ENCODE measurements at places on chromosomes 13 and 19.

DNA sequence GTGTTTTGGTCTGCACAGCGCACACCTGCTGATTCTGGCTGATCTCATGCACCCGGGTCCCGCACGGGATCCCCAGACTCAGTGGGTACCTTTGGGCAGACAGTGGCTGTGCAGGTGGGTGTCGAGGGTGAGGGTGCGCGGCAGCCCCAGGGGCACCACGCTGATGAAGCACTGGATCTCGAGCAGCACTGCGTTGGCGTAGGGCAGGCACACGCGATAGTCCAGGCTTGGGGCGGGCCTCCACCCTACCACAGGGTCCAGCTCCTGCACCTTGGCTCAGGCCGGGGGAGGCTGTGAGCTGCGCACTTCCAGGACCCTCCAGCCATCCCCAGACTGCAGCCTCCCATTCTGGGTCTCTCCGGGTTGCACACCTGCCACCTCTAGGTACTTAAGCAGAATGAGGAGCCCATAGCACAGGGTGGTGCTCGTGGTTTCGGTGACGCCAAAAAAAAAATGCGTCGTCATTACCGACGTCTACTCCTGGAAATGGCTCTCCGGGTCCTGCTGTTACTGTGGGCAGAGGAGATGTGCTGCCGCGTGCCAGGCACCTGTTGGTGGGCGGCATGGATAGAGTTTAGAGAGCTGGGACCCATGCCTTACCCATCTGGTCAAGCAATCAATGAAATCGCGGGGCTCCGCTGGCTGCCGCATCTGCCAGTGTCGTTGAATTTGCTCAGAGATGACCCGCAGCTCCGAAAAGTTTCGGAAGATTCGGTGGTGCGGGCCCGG is 10.5 kb downstream of the EGLN2 start:
- no peak for DNase-seq

DNA sequence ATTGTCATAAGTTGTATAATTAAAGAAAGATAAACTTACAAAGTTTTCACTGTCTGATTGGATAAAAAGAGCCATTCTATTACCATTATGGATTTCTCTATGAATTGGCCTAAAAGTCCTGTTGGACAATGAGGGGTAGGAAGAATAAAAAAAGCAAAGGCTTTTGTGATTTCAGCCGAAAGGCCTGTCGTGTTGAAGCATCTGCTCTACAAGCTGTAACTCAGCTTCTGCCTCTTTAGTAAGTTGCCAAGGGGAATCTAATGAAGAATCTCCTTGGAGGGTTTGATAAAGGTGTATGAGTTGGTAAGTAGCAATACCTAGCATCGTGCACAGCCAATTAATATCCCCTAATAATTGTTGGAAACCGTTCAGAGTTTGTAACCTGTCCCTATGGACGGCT is 25.2 kb upstream of the ERVV-1 start:
- DNase-seq, result no peak

DNA sequence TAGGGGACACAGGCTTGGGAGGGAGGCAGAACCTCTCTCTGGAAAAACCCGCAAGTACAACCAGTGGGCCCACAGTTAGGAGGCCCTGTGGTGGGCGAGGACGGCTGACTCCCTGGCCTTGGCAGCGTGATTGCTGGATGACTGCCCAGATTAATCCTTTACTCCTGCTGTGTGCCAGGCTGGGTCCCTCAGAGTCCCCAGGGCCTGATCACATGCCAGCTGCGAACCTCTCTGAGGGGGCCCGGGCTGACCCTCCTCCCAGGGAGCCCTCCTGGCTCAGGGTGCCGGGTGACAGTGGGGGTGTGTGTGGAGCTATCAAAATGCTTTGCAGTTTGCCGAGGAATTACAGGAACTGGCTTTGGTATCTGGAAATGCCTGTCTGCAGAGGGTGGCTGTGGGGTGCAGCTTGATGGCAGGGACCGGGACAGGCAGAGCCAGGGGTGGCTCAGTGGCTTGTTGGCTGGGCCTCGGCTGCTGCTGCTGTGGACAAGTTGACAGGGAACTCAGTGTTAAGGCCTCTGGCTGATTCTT is 48.9 kb downstream of the DNM2 start:
- DNase-seq, result no peak

GRCh38 chr13:76975863-76976262 is 16.0 kb upstream of the CLN5 start:
- no peak for DNase-seq

- no peak for DNase-seq
Measured at GRCh38 chr13:21672796-21673538, 2.1 kb downstream of the FGF9 start.

DNA sequence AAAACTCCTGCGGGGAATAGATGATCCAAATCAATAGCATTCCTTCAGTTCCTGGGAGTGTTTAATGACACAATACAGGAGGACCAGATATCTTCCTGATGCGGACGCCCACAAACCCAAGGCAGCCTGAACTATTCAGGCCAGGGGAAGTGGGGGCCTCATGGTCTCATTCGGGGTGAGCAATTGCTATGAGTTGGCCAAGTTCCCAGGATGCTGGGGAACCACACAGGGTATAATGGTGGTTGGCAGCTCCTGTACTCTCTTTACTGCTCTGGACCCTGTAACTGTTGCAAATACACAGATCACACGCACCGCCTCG is 401.2 kb downstream of the IRS2 start:
- DNase-seq, result peak; percentile 84
